Peyer's patch (tissue), 4 donors: ENCODE measurements at places on chromosomes 1 and 21.

DNA sequence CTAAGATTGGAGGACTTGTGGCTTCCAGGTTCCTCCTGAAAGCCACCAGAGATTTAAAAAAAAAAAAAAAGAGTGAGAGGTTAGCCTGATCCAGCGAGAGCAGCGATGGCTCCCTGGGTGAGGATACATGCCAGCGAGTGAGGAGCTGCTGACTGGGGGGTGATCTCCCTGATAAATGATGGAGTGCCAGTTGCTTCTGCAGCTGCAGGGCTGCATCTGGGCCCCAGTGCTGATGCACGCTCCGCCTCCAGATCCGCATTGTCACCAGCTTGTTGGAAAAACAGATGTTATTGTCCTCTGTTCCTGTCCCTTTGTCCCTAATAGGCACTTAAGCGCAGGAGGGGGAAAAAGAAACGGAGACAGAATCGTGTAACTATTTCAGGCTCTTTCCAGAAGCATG is 28.6 kb downstream of the UBIAD1 start:
- no peak for DNase-seq

- no peak for DNase-seq
These were observed 101.3 kb upstream of the ARTN start for GRCh38 chr1:43832255-43832654.

- no peak for DNase-seq
These were observed 201.1 kb downstream of the BACH1 start for GRCh38 chr21:29499734-29500343.

DNA sequence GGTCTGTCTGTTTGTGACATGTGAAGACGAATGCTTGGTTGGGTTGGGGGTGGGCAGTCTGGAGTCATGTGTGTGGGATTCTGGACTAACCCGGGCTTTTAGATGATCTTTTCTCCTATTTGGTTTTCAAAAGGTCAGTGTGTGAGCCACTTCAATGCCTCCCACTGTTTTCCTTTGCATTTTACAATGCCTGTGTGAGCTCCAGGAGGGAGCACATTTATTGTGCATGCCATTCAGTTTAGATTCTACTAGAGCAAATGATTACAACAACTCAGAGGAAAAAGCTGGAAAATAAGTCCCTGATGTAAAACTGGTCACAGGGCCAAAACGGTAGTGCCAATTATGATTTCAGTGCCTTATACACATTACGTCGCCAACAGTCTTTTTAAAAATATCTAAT is 90.9 kb downstream of the LYPLAL1 start:
- no peak for DNase-seq

- no peak for DNase-seq
These were observed 170.4 kb upstream of the ZC3H12A start for GRCh38 chr1:37303884-37304574.

GRCh38 chr1:205315008-205315618 is 6.4 kb downstream of the NUAK2 start:
- DNase-seq: no peak

- DNase-seq: no peak
These were observed 593.5 kb downstream of the KIF26B start for GRCh38 chr1:245748240-245748639.

DNA sequence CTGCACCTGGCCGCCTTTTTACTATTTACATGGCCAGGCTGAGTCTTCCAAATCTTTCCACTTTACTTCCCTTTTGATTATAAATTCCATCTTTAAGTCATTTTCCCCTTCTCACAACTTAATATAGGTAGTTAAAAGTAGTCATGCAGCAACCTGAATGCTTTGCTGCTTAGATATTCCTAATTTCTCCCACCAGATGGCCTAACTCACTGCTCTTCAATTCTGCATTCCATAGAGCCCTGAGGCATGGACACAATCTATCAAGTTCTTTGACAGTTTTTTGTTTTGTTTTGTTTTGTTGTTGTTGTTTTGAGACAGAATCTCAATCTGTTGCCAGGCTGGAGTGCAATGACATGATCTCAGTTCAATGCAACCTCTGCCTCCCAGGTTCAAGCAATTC is 21.7 kb upstream of the FAAH start:
- no peak for DNase-seq

DNA sequence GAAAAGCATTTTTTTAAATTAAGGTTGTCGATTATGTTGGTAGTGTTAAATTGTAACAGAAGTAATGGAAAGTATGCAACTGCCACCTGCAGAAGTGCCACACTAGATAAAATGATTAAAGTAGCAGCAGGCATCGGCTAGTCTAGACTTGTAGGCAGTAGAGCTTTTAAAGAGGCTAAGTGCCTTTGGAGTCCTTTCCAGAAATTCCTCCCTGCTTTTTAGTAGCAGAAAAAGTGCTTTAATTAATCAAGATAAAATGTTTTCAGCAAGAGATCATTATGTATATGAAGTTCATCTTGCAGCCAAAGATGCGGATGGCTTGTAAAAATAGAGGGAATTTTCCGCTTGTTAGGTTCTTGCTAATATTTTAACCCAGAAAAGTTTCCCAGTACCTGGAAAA is 87.1 kb upstream of the LRRC8D start:
- no peak for DNase-seq

DNA sequence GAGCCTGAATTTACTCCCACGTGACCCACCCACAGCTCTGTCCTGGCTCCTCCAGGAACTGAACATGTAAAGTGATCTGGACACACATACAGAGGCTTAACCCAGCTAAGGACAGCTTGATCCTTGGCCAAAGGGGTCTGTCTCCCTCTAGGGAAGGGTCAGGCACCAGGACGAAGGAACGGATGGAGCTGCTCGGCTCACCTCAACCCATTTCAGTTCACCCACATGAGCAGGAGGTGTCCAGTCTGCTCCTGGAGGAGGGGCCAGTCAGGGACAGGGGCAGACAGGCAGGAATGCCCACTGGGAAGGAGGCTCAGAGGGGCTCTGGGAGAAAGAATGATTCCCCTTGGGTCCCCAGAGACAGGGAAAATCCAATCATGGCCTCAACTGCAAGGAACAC is 567.2 kb downstream of the PTPRU start:
- no peak for DNase-seq
